ENCODE measurements at places on chromosomes 4 and X.

GRCh38 chr4:4735870-4736269, 123.6 kb upstream of the MSX1 start:
- no peak for DNase-seq

DNA sequence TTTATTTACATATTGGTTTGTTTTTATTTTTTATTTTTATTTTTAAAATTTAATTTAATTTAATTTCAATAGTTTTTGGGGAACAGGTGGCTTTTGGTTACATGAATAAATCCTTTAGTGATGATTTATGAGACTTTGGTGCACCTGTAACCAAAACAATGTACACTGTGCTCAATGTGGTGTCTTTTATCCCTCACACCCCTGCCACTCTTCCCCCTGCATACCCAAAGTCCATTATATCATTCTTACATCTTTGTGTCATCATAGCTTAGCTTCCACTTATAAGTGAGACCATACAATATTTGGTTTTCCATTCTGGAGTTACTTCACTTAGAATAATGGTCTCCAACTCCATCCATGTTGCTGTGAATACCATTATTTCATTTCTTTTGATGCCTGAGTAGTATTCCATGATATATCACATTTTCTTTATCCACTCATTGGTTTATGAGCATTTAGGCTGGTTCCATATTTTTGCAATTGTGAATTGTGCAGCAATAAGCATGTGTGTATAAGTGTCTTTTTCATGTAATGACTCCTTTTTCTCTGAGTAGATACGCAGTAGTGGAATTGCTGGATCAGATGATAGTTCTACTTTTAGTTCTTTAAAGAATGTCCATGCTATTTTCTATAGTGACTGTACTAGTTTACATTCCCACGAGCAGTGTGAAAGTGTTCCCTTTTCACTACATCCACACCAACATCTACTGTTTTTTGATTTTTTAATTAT, 157.1 kb downstream of the CPXCR1 start:
- no peak for DNase-seq

- no peak for DNase-seq
Measured at GRCh38 chr4:162116095-162116779, 47.6 kb downstream of the FSTL5 start.

- no peak for DNase-seq
Measured at GRCh38 chrX:57156397-57157049, 19.3 kb upstream of the SPIN2A start.

GRCh38 chrX:140502491-140503237, 2.2 kb downstream of the SOX3 start:
- DNase-seq, result no peak

- DNase-seq, result no peak
Measured at GRCh38 chrX:81304563-81304962, 102.7 kb downstream of the SH3BGRL start.

GRCh38 chrX:43505769-43506168, 150.3 kb upstream of the MAOA start:
- no peak for DNase-seq

DNA sequence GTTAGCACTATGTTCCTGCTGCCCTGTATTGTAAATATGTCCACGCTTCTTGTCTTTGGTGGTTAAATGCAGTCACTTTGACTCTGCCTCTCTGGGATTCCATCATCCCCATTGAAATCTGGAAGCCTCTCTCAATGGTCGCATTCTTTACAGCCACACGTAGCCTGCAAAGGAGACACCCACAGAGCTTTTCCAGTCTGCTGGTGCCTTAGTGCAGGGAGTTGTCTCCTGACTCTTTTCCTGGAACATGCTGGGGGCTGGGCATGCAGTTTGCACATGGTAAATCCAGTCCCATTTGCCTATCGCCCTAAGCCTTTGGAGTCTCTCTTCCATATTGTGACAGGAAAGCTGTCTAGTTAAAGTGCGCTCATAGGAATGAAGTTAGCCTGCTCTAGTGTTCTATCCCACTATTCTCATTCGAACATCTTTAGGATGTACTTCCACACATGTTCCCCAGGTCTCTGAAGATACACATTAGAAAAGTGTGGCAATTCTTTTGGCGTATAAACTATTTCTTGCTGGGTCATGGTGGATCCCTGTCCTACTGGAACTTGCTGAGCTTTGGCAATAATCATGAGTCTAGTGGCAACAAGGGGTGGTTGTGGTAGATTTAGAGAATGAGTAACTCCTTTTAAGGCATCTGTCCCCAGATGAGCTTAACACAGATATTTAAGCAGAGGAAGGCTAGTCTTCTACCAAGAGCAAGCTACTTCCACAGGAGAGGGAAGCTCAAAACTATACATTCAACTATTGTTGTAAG, 33.7 kb downstream of the COQ2 start:
- DNase-seq, result no peak

- no peak for DNase-seq
Measured at GRCh38 chr4:80918004-80918403, 112.5 kb upstream of the BMP3 start.

DNA sequence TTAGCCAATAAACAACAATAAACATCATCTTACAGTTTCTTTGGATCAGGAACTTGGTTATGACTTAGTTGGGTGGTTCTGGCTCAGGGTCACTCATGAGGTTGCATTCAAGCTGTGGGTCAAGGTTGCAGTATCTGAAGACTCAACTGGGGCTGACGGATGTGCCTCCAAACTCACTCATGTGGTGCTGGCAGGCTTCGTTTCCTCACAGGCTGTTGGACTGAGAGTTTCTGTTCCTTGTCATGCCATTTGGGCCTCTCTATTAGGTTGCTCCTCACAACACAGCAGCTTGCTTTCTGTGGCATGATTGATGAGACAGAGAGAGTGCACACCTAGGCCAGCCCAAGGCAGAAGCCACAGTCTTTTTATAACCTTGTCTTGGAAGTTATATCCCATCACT, 20.7 kb downstream of the FRMPD3 start:
- no peak for DNase-seq

- DNase-seq, result no peak
Measured at GRCh38 chr4:2914256-2915126, 48.7 kb downstream of the NOP14 start.

DNA sequence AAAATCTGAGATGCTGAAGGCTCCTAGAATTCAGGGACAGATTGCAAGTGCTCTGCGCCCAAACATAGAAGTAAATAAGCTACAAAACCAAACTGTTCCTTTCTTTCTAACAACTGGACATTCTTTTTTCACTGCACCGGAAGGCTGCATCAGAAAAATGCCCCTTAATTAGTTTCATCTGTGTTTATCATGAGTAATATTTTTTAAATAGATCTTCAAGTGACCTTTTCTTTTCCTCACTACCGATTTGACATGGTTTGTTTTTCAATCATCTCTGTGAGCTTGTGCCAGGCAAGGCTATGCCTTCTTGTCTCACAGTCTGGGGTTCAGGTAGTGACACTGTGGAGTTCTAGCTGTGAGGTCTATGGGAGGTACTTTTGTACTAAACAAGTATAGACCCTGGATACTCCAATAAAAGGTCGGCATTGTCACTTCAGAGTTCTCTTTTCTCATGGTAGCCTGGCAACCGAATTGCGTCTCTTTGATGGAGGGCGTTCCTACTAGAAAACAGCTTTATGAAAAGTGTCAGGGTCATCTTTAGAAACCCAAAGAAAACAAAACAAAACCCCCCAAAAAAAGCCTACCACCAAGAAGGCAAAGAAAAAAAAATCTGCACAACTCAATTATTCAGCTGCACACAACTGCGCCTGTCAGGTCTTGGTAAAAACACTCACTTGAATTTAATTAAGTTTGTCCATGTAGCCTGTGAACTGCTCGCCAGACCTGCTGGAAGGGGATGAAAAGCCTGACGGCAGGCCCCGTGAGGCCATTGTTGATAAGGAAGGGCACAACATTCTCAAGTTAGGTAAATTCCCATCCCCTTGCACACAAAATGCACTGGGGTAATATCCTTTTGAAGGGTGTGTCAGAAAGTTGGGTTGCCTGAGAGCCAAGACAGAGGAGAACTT, 22.8 kb upstream of the ADAMTS3 start:
- DNase-seq, result no peak

DNA sequence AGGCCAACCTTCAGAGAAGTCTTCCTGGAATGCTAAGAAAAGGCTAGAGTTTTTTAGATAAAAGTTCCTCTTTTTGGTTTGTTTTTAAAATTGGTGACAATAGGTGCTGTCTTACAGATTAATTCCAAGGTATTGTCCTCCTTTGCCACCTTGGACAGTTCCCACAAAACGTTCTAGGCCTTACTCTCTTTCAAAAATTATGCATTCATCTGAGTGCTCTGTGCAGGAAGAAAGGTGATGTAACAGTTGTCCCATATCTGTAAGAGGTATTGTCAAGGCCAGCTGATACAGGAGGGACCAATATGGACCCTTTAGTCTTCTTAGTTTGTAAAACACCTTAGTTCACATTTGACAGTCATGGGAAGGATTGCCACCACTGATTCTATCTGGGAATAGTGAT, 15.9 kb upstream of the CXCL5 start:
- DNase-seq, result no peak

- no peak for DNase-seq
Measured at GRCh38 chrX:149607699-149608098, 12.6 kb upstream of the HSFX2 start.

GRCh38 chr4:52869196-52869595, 7.1 kb downstream of the RASL11B start:
- DNase-seq, result no peak

DNA sequence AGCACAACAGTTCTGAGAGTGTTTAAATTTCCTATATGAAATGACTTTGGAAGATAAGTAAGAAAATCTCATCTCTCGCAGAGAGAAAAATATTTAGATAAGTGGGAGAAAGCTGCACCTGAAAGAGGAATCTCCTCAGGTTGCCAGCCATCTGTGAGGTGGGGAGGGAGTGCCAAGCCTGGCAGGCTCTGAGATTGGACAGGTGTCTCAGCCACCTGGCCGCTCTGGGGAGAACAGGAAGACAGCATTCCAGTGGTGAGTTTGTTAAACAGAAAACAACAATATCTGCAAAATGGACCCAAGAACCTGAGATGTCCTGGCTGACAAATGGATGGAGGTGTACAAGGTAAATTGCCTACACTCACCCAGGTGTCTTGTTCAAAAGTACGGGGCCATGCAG, 31.3 kb downstream of the EMCN start:
- no peak for DNase-seq

GRCh38 chr4:156109943-156110900, 156.6 kb upstream of the CTSO start:
- no peak for DNase-seq

- DNase-seq, result no peak
Measured at GRCh38 chr4:40581254-40582140, 48.2 kb downstream of the RBM47 start.

GRCh38 chr4:48899950-48900349, 6.6 kb downstream of the OCIAD2 start:
- DNase-seq, result no peak

DNA sequence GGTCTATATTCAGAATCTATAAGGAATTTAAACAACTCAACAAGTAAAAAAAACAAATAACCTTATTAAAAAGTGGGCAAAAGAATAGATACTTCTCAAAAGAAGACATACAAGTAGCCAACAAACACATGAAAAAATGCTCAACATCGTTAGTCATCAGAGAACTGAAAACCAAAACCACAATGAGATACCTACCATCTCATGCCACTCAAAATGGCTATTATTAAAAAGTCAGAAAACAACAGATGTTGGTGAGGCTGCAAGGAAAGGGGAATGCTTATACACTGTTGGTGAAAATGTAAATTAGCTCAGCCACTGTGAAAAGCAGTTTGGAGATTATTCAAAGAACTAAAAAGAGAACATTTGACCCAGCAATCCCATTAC, 201.6 kb downstream of the QDPR start:
- DNase-seq, result no peak

DNA sequence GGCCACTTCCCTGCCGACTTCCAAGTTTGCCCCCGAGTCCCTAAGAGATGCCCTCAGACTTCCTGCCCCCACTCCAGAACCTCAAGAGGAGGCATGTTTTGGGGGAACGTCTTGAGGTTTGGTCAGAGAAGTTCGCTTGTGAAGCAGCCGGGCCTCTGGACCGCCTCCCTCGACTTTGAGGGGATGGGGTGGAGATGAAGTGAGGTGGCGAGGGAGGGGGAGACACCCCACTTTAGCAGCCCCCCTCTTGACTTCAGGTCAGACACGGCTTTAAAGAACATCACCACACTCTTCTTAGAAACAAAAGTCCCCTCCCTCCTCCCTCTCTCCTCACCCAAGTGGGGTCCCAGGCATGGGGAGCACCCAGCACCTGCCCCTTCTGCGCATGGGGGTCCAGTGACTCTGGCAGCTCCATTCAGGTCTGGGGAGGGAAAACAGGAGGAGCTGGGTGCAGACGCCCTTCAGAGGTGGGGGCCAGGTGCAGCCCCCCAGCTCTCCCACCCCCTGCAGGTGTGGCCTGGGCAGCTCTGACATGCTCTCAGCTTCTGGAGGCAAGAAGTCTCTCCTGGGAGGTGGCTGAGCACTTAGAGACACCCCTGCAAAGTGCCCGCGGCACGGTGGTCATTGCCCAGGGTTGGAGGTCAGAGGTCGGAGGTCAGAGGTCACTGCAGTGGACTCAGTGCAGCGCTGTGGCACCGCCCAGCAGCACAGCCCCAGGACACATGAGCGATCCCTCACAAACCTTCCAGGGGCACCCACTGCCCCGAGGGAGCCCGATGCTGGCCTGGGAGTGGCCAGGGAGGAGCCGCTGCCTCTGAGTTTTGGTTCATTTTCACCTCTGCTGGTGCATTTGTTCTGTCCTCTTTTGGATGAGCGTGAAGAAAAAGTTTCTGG, 108.8 kb downstream of the CPZ start:
- no peak for DNase-seq

- no peak for DNase-seq
Measured at GRCh38 chr4:40662962-40663604, 33.4 kb upstream of the RBM47 start.

GRCh38 chr4:42579903-42580302, 77.0 kb downstream of the ATP8A1 start:
- DNase-seq, result no peak

DNA sequence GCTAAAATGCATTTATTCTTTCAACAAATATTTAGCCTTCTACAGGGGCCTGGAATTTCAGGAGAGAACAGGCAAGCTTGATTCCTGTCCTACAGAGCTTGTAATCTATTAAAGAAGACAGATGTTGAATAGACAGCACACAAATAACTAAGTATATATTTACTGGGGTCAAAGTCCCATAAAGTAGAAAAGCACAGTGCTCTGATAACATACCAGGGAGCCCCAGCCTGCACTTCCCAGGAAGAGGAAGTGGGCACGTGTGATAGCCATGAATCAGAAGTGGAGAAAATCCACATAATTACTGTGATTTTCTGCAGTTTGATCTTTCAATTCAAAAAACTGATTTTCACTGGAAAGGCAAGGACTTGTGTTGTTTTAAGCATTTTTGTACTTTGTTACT, 129.1 kb downstream of the EGF start:
- no peak for DNase-seq

DNA sequence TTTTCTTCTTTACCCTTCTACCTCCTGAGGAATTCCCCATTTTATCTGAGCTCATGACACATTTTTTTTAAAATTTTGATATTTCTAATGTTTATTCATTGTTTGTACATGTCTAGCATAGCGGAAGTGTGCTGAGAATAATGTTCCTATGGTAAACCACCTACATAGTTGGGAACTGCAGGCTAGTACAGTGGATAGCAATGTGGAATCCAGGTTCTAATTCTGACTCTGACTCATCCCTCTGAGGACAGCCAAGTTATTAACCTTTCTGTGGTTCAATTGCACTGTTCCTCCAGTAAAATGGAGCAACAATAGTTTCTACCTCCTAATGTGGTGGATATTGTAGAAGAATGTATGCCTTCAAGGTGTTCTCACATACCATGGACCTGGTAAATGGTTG, 20.6 kb upstream of the APELA start:
- no peak for DNase-seq

GRCh38 chr4:100907465-100908454, 389.9 kb upstream of the EMCN start:
- DNase-seq, result no peak

GRCh38 chrX:9942086-9942485, 25.1 kb upstream of the CLDN34 start:
- peak; percentile 1 for DNase-seq

Data from stimulated activated CD4-positive, alpha-beta T cell treated with anti-CD3 and anti-CD28 coated beads, Interleukin-15, amount 100 ng/mL, for 1 hour (primary cell).